ENCODE measurements at places on chromosomes 7 and 10.

GRCh38 chr10:127154831-127155620 is 41.4 kb downstream of the INSYN2A start:
- no peak for DNase-seq

- no peak for DNase-seq
Measured at GRCh38 chr10:47449102-47449978, 34.6 kb downstream of the ANXA8 start.

- no peak for DNase-seq
Measured at GRCh38 chr10:95605163-95605562, 44.0 kb upstream of the SORBS1 start.

- DNase-seq: no peak
Measured at GRCh38 chr10:30000802-30001571, 58.4 kb downstream of the JCAD start.

- DNase-seq: peak; percentile 28
Measured at GRCh38 chr7:29113384-29114102, 32.8 kb downstream of the CPVL start.

DNA sequence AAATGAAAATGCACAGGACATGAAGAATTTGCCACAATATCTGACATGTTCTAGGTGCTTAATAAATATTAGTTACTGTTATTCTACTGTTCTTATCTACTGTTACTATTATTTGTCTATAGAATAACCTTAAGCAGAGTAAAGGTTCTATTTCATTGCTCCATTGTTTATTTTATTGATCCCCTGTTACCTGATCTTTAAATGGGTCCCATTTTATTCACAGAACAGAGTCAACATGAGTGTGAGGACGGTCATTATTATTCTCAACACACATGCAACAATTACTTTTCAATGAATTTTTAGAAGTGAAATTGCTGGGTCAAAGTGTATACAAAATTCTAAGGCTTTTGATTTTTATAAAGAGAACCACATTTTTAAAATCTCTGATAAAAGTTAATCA is 186.9 kb downstream of the AHR start:
- no peak for DNase-seq

GRCh38 chr7:28812616-28813015 is 145.5 kb downstream of the TRIL start:
- DNase-seq: no peak

DNA sequence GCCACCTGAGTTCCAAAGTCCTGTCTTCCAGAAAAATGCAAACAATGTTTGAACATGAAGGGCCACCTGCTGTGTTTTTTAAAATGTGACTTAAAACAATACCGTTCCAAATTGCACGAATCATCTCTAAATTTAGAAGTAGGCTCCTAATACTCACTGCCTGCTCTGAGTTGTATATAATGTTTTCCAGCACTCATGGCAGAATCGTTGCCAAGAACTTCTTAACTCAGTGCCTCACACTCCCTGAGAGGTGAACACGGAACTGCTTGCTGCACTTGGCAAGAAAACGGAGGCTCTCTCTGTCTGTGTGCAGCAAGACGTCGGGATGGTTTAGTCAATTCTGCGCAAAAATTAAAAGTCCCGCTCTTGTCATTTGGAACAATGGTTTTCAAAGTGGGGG is 757.3 kb upstream of the AUTS2 start:
- no peak for DNase-seq

GRCh38 chr7:90957883-90958282 is 306.4 kb upstream of the FZD1 start:
- no peak for DNase-seq

DNA sequence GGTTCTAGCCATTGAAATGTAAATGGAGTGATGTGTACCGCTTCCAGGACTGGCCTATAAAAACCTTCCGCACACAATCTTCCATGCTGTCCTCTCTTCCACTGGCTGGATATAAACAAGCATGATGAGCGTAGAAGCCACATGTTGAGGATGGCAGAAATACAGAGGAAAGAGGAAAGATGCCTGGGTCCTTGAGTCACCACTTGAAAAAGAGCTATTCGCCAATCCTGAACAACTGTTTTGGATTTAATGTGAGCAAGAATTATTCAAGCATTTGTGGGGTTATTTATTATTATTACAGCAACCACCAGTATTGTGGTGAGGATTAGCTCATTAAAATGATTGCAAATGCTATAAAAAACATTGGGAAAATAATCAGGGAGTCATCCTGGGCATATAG is 45.8 kb upstream of the PLXNA4 start:
- no peak for DNase-seq

DNA sequence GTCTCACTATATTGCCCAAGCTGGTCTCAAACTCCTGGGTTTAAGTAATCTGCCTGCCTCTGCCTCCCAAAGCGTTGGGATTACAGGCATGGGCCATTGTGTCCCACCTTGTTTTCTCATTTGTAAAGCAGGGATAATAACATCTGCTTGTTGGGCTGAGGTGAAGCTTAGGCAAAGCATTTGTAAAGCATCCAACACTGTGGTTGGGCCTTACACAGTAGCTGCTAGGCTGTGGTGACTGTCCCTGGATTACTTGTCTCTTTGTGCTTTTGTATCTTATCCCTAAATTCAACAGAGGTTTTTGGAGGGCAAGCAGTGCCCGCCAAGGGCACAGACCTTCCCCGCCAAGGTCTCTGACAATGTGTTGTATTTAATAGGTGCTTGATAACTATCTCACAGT is 14.3 kb downstream of the HKDC1 start:
- DNase-seq: no peak

DNA sequence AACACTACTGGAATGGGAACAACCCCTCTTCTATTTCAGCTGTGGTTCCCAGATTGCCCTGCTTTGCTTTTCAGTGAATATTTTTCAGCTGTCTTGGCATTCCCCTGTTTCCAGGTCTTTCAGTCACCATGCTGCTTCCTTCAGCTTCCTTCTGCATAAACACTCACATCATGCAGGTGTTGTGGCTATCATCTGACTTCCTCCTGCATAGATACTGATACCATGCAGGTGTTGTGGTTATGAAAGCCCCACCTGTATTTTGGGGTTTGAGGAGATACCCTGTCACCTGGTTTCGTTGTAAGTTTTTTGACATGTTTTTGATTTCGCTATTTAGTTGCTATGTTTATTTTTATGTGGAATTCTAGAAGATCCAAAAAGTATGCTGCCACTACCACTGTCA is 71.5 kb downstream of the SLC35B4 start:
- no peak for DNase-seq

GRCh38 chr10:83919187-83919586 is 220.1 kb upstream of the GHITM start:
- DNase-seq: no peak

DNA sequence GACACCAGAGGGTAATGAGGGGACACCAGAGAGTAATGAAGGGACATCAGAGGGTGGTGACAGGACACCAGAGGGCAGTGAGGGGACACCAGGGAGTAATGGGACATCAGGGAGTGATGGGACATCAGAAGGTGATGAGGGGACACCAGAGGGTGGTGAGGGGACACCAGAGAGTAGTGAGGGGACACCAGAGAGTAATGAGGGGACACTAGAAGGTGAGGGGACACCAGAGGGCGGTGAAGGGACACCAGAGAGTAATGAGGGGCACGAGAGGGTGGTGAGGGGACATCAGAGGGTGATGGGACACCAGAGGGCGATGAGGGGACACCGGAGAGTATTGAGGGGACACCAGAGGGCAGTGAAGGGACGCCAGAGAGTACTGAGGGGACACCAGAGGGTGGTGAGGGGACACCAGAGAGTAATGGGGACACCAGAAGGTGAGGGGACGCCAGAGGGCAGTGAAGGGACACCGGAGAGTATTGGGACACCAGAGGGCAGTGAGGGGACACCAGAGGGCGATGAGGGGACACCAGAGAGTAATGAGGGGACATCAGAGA is 10.6 kb downstream of the NACAD start:
- no peak for DNase-seq

DNA sequence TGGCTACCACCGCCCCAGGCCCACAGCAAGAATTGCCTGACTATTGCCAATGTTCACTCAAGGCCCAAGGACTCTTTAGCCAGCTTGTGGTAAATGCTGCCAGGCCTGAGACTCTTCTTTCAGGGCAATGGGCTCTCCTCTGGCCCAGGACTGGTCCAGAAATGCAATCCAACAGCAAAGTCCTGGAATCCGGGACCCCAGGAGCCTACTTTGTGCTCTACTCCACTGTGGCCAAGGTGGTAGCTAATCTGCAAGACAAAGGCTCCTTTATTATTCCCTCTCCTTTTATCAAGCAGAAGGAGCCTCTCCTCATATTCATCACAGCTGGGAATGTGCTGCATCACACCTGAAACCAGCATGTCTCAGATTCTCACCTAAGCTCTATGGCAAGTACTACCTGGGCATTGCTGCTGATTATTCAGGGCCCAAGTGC is 107.6 kb upstream of the PRSS58 start:
- DNase-seq: no peak

GRCh38 chr10:88849234-88849633 is 2.4 kb downstream of the ANKRD22 start:
- DNase-seq: no peak

GRCh38 chr10:100886521-100886920 is 26.2 kb upstream of the SLF2 start:
- DNase-seq: no peak

DNA sequence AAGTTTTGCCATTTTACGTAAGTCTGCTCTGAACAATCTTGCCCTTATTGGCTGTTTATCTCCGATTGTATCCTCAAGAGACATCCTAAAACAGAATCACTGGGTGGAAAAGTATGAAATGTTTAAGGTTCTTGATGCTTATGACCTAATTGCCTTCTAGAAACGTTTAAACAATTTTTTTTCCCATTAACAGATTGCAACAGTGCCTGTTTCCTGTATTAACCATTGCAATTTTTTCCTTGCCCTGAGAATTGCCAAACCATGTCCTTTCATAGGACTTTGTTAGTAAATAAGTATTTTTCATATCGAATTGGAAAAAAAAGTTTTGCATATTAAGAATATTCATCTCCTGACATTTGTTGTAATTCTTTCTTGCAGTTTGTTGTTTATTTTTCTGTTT is 639.8 kb downstream of the INHBA start:
- no peak for DNase-seq

GRCh38 chr10:27611744-27612550 is 107.8 kb downstream of the RAB18 start:
- no peak for DNase-seq

GRCh38 chr7:25396668-25397067 is 168.4 kb upstream of the NPVF start:
- no peak for DNase-seq

- DNase-seq: no peak
Measured at GRCh38 chr7:74612015-74612829, 45.3 kb upstream of the GTF2I start.

GRCh38 chr10:27744802-27745731 is 552 bp downstream of the MKX start:
- DNase-seq: no peak

DNA sequence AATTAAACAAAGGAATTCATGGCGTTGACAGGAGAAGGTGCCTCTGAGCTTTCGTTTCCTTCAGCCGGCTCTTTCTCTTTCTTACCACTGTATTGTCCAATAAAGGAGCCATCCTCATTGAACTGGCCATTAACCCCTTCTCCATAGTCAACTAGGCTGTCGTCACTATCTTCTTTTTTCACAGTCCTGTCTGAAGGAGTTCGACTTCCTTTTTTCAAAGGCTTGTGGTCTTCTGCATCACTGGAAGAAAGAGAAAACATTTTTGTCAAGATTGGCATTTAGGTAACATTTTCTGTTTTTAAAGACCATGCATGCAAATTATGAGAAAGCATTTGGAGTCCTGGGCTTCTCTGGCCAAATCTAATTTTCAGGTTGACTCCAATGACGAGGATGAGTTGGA is 19.7 kb upstream of the LAMB4 start:
- no peak for DNase-seq

GRCh38 chr10:14751921-14752320 is 22.8 kb downstream of the FAM107B start:
- DNase-seq: no peak

DNA sequence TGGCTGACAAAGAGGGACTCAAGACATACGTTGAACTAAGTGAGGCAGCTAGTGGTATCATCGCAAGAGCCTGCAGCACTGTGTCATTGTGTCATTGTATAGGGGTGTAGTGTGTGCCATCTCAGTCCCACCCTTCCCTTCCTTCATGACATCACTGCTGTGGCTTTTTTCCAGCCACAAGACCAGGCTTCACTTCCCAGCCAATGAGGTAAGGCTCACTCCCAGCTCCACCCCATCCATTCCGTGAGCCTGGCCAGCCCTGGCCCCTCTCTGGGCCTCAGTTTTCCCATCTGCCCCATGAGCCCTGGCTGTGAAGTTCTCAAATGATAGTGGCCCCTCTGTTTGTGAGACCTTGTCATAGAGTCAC is 134.3 kb upstream of the ZMIZ1 start:
- DNase-seq: no peak

DNA sequence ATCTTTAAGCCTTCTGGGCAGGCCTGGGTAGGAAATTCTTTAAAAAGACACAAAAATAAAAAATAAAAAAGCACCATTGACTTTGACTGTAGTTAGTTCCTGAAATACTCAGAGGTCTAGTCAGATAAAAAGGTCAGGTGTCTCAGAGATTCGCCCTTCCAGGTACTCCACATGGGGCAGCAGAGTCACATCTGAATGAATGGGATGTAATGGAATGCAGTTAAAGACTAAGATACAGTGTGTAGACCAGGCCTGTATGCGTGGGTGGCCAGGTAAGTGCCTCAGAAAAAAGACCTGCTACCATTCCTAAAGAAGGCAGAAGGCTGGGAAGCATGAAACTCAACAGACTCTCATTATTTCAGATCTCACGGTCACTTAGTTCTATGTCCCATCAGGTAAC is 68.6 kb upstream of the SEM1 start:
- DNase-seq: no peak

DNA sequence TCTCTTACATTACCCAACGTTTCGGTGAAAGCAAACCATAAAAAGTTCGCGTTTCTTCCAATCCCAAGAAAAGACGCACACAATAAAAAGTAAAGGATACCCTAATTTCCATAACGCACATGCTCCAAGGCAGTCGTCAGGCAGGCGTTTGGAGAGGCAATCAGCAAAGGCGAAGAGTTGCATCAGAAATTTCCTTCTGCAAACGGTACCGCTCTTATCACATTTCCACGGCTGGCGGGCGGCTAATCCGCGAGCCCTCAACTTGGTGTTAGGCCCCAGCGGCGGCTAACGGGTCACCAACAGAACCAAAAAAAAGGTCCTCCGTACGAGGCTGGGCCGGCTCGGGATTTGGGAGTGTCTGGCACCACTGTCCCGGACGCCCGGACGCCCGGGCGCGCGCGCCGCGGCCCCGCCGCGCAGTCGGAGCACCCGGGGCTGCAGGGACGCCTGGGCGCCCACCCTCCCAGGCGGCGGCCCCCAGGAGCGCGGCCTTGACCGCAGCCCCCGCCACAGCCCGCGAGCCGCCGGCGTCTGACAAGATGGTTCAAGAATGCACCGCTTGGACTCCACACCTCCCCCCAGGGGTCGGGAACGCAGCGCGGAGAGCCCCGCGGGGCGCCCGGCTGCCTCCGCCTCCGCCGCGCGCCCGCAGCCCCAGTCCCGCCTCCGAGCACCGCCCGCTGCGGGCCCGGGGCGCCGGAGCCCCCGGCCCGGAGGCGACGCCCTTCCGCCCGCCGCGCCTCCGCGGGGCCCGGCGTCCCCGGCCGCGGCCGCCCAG is 9.8 kb upstream of the GRB10 start:
- no peak for DNase-seq

GRCh38 chr10:79132681-79133381 is 64.1 kb downstream of the ZMIZ1 start:
- DNase-seq: no peak

GRCh38 chr7:19139706-19140327 is 5.4 kb downstream of the FERD3L start:
- no peak for DNase-seq

- DNase-seq: no peak
Measured at GRCh38 chr10:33353853-33354252, 19.4 kb upstream of the NRP1 start.

GRCh38 chr7:128404886-128405470 is 4.8 kb downstream of the IMPDH1 start:
- no peak for DNase-seq
